ENCODE measurements at places on chromosomes 7 and 10. TPM values are rescaled to one million over a fixed set of nuclear protein-coding genes. Genes with fewer than 3 reads are reported as not detected.

GSTO2 gene
- 21.9 TPM for polyA plus RNA-seq

TCAF2 gene
- 1.4 TPM for polyA plus RNA-seq

LDB3 gene
- polyA plus RNA-seq: 1.3 TPM

TMEM243 gene
- 13.5 TPM for polyA plus RNA-seq
